ENCODE measurements at places on chromosomes 3 and 15.

DNA sequence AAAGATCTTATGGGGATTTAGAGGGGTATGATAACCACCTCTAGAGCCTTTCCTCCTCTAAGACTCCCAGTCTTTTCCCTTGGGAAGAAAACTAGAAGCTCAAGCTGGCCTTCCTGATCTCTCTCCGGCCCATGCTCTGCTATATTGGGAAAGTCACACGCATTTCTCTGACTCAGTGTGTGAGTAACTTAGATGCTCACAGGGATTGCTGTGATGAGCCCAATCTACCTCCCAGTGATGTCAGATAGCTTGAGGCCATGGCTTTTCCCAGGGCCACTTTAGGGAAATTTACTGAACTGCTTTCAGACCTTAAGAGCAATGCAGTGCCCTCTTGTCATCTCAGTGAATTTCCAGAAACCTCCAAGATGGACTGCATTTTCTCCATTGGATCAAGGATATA lies 8.6 kb upstream of the ST8SIA2 start:
- DNase-seq: no peak

DNA sequence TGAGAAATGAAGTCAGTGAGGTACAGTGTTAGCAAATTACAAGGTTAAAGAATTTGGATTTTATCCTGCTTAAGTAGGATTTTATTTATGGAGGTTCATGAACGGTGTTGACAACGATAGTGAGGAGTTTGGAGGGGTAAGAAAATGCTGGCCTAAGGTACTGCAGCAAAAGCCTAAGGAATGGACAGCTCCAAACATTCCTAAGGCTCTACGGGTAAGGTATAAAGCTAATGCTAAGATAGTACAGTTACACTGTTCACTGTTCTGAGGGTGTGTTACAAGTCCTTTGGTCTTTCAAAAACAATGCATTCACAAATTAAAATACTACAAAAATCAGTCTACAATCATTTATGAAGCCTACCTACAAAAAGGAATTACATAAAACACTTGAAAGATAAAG lies 7.3 kb downstream of the MTMR10 start:
- DNase-seq: no peak

- no peak for DNase-seq
These were observed 72.2 kb upstream of the EPHB3 start for GRCh38 chr3:184489268-184489841.

- no peak for DNase-seq
These were observed 7.3 kb upstream of the CHCHD6 start for GRCh38 chr3:126696701-126697267.

DNA sequence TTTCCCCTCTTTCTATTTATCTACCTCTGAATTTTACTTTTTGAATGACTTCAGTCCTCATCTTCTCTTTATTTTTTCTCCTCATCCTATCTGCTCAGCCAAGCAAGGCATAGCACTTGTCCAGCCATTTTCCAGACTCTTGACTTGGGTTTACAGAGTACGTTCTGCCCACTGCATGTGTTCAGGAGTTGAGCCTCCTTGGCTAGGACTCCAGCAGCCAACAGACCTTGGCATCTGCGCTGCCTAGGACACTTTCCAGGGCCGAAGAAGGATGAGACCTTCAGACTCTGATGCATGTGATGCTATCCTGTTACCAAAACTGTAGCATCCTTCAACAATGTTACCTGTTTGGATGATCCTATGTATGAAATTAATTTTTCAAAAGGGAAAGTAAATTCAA lies 59.7 kb downstream of the HES1 start:
- no peak for DNase-seq

DNA sequence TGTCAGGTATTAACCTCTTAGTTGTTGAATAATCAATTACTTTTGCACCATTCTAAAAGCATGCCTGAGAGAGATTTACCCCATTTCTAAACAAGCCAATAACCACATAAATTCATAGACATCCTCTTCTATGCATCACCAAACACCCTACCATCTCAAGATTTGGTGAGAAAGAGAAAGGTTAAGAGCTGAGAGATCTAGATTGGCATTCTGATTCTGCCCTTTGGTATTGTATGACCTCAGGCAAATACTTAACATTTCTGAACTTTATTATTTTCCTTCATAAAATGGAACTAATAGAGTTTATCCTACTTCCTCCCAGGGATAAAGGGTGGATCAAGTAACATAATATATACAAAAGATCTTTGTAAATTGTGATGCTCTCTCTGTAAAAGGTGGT lies 146.5 kb upstream of the MME start:
- DNase-seq: no peak

DNA sequence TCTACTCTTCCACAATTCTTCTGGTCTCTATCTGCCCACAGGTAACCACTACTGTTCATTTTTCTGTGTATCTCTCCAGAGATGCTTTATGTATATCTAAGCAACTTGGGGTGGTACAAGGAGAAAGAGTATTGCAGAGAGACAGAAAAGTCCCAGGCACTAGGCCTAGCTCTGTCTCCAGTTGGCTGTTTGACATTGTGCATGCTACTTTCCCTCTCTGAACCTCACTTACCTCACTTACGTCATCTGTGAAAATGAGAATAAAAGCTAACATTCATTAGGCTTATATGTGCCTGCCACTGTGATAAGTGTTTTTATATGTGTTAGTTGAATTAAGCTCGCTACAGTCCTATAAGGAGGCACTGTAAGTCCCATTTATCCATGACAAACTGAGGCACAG lies 76.7 kb upstream of the RNU6-1 start:
- no peak for DNase-seq

- DNase-seq: no peak
These were observed 1.1 kb downstream of the TMED3 start for GRCh38 chr15:79311901-79312553.

DNA sequence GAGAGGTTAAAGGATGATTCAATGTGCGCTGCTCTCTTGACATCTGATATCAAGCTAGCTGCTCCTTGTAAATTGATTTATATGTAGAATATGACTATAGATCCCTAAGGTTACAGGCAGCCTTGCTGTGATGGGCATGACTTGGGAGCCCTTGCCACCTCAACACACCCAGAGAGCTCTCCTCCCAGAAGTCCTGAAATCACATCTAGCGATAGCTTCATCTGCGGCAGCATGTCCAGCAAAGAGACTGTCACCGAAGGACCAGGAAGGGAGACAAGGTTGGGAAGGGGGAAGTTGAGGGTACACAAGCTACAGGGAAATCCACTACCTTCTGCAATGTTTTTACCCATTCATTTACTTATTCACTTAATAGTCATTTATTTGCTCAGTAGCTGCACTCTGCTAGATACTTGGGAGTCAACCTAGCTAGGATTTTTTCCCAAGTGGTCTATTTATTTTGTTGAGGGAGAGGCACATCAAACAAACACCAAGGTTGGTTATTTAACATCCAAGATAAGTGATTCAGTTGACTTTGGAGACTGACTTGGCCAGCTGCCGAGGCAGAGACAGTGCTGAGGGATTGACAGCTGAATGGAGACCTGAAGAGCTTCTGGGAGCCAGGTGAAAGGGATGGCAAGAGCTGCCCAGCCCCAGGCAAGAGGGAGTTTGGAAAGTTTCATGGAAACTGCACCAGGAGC lies 205.8 kb upstream of the IL12A start:
- no peak for DNase-seq

DNA sequence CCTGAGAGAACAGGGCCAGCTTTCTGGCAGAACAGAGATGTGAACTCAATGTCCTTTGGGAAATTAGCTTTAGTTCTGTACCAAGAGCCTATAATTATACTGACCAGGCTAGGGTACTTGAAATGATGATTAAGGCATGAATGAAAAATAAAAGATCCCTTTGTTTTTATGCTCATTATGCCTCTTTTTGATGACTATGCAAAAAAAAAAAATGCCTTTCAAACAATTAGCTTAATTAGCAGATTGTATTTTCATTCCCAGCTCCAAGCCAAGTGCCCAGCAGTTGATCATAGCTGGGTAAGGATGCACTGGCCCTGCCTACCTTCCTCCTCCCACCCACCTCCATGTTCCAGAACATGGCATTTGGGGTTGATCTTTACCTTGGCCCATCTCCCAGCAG lies 56.8 kb downstream of the LYZL4 start:
- DNase-seq: no peak

- DNase-seq: no peak
These were observed 21.5 kb upstream of the MRPS22 start for GRCh38 chr3:139322346-139322745.

DNA sequence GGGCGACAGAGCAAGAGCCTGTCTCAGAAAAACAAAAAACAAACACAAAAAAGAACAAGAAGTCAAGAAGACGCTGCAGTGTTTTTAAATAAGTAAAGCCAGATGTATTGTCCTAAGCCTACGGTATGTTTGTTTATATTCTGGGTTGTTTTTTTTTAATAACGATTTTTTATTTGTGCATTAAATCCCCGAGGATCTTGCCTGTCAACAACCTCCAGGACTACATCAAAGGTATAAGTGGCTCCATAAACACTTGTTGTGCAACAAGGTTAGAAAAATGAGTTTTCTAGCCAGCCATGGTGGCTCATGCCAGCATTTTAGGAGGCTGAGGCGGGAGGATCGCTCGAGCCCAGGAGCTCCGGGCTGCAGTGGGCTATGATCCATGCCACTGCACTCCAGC lies 26.1 kb downstream of the ITGB5 start:
- DNase-seq: no peak

- DNase-seq: no peak
These were observed 32.6 kb downstream of the PLCL2 start for GRCh38 chr3:16917256-16917935.

DNA sequence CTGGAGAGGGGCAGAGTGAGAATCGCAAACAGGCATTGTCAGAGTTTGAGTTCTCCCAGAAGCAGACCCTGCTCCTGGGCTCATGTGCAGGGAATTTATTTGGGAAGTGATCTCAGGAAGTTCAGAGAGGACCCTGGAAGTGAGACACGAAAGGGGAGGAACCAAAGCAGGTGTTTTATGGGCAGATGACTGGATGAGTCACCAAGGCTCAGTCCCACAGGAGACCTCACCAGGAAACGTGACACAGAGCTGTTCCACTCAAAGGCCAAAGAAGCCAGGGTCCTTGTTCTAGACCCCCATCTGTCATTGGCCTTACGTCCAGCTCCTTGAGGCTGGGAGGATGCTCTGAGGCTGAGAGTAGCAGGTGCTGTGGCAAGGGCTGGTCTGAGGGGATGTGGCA lies 43.4 kb upstream of the SEC22A start:
- DNase-seq: no peak

GRCh38 chr15:86009727-86010126 lies 69.9 kb upstream of the AGBL1 start:
- DNase-seq: no peak

DNA sequence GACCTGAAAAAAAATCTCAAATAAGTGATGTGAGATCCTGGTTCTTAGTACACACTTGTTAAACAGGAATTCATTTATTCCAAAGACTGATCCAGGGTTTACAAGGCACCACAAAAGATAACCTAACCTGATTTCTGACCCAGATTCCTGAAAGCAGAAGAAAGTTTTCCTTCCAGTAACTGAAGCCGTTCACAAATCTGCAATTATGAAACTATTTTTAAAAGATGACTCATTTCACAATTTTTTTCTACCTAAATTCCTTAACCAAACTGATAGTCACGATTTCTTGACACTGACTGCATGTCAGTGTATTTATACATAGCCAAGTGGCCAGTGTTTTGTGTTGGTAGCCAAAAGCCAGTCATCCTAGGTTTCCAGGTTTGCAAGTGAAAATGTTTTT lies 17.1 kb downstream of the SLC9A9 start:
- no peak for DNase-seq

All from aorta (tissue), 5 donors.